ENCODE measurements at places on chromosomes 7 and 10.

DNA sequence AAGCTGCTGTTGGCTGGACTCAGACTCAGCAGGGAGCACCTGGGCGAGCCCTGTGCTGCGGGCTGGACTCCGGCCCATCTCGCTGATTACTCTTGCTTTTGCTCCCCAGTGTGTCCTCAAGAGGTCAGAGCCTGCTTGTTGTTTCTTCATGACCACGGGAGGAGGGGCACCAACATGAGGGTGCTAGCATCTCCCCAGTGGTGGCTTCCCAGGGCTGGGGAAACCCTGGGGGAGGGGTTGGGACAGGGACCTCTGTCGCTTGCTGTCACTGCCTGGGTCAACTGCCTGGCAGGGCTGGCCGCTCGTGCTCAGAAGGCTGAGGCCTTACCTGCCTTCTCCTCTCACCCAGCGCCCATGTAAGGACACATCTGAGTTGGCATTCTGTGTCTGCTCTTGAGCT, 152.3 kb upstream of the SHH start:
- no peak for DNase-seq

DNA sequence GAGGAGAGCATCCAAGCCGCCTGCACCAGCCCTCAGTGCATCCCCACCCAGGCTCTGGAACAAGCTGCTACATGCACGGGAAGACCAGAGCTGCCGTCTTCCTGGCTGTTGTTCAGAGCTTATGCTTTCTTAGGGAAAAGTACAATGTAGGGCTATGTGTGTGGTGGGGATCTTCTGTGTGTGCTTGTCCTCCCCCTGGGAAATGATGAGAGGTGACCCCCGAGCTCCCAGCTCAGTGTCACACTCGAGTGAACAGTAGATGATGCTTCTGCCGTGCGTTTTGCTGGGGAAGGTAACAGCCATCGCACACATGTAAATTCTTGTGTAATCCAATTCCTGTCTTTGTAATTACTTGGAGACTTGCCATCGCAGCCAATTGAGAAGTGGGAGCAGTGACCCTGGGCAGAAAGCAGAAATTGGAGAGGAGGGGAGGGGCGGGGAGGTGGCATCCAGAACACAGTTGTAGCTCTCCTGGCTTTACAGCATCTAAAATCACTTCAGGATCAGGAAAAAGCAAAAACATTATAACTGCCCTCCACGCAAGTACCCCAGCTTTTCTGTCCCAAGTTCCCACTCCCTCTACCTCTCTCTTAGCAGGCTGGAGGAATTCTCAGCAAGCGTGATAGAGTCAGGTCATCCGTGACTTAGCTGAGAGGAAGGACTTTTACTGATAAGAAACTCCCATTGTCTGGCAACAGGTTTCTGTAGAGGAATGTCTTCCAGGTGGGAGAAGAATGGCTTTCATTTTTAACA, 149.6 kb downstream of the TCF7L2 start:
- DNase-seq = peak; percentile 70

- DNase-seq = no peak
Observed at GRCh38 chr10:91614225-91614624, 18.6 kb downstream of the PPP1R3C start.

DNA sequence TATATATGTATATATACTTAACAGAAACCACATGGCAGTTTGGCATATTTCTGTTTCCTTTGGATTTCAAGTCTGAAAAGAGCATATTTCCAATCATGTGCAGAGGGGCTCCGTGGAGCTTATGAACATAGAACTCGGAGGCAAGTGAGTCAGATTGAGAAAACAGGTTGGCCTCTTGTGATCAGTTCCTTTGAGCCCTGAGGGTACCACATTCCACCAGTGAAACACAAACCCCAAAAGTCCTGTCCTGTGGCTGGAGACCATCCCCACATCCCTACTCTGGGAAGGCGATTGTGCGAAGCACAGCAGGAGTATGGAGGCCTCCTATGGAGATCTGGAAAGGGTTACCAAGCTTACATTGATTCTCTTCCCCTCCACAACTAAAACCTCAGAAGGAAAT, 196.7 kb upstream of the TMEM72 start:
- DNase-seq = no peak

GRCh38 chr7:144454-144826, 47.9 kb upstream of the FAM20C start:
- no peak for DNase-seq

DNA sequence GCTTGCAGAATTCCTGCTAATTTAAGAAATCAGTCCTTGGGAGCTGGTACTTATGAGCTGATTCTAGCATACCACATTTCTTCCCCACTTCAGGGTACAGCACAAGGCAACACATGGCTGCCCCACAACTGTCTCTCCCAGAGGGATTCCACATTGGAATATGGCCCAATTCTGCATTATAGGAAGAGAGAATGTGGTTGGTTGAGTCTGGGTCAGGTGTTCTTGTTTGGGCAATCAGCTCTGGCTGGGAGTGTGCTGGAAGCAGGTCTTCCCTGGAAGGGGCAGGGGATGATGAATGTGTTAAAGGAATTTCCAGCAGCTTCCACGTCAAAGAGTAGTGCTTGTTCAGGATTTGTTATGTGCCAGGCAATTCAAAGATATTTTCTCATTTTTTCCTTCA, 95.7 kb downstream of the BUB3 start:
- no peak for DNase-seq

- no peak for DNase-seq
Observed at GRCh38 chr7:12706900-12707536, 19.6 kb downstream of the ARL4A start.

GRCh38 chr10:76681153-76681552, 956.5 kb downstream of the KCNMA1 start:
- no peak for DNase-seq

- DNase-seq = no peak
Observed at GRCh38 chr10:50216418-50216817, 34.9 kb downstream of the ASAH2 start.

- no peak for DNase-seq
Observed at GRCh38 chr7:121175826-121176225, 153.0 kb upstream of the WNT16 start.

- no peak for DNase-seq
Observed at GRCh38 chr7:155007947-155008346, 5.0 kb upstream of the PAXIP1 start.

GRCh38 chr10:89845541-89846280, 144.3 kb downstream of the KIF20B start:
- DNase-seq = no peak

GRCh38 chr10:30897547-30897946, 134.1 kb downstream of the ZNF438 start:
- no peak for DNase-seq

GRCh38 chr10:29555091-29555745, 79.6 kb downstream of the SVIL start:
- DNase-seq = peak; percentile 86

GRCh38 chr10:12954866-12955265, 46.6 kb downstream of the CCDC3 start:
- no peak for DNase-seq

DNA sequence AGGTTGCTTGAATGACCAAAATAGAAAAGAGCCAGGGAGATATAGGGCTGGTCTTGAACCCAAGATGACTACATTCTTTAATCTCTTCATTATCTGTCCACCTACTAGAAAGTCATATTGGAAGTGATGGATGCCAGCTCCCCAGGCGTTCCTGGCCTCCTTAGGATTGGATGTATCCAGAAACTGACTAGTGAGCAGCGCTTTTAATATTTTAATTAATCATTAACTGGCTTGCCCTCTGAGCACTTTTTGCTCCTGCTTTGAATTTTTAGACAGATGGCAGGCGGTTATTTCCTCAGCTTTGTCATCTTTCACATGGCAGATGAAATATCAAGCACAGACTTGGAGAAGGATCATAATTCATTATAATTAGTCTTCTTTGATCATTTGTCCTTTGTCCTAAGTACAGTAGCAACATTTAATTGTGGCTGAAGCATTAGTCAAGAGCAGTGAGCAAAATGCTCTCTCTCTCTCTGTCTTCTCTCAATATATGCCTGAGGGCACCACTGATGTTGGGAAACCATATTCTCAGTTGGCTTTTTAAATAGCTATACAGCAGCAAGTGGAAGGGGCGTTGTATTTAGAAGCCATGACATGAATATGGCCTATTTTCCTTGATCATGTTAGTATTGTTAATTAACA, 588.0 kb downstream of the NRG3 start:
- no peak for DNase-seq

DNA sequence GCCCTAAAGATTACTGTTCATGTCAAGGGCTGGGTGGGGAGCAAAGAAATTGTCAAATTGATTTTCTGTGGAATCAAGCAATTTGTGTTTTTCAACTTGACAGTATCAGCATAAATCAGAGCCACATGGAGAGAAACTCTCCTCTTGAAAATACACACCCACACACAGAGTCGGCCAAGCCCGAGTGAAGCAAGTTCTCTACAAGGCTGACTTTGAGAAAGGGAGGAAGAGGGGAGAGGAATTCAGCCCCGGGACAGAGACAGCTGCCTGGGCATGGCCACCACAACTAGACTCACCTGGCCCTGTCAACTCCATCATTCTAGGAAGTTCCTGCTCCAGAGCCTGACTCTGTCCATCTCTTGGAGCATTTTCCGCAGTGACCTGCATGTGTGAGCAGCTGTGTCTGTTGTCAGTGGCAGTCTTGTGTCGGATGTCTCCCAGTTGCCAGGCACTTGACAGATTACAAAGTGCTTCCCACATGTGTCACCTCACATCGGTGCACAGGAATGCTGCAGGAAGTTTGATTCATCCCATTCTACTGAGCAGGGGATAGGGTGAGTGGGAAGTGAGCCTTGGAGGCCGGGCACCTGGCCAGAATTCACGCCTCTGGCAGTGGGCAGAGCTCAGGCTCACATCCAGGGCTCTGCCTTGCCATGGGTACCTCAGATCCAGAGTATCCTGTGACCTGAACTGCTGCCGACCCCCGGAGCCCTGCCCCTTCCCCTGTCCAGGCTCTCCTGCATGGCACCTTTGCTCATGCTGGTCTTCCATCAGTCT, 37.9 kb downstream of the ADAM12 start:
- no peak for DNase-seq

- no peak for DNase-seq
Observed at GRCh38 chr10:43863859-43864591, 215.3 kb upstream of the ZNF32 start.

DNA sequence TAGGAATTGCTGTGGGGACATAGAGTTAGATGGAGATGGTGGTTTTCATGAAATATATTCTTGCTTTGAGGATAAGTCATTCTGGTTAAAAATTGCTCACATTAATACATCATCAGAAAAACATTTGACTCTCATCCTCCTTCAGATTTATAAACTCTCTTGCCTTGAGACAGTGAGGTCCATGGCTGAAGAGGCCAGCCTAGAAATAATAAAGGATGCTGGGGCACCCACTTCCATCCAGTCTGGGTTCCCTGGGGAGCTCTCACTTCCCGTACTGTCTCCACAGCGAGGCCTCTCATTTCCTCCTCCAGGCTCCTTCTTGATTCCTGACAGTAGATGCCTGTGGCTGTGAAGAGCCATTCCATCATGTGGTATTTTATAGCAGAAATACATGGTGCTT, 73.3 kb upstream of the PRKG1 start:
- DNase-seq = no peak

DNA sequence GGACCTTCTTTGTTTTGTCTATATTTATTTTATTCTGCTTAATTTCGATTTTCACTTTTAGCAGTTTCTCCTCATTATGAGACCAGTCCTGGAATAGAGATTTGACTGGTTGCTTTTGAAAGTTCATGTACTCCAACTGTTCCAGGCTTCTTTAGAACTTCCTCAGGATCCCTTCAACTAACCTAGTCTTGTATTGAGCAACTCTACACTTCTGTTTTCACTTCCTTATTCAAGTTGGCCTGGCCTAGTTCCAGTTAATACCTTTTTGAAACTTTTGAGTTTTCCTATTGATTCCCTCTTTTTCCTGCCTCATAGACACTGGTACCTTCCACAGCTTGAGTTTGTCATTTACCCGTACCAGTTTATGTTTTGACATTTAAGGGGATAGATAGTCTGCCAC, 421.7 kb downstream of the ATRNL1 start:
- DNase-seq = peak; percentile 24

DNA sequence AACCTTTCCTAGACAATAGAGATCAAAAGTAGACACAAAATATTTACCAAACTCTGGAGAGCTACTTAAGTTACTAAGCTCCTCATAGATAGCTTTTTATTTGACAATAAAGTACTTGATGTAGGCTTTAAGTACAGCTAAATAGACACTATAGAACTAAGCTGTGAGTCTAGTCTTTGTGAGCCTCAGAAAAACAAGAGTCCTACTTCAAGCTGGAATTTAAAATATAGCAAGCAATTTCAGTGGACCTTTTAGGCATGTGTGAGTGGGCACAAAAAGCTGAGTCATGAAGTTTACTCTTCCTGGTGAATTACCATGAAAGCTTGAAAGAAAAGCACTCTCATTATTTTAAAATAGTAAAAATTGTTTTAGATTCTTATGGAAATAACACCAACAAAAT, 76.1 kb downstream of the ADD3 start:
- DNase-seq = peak; percentile 27

Data from inflammatory macrophage (primary cell).